Fibroblast of mammary gland (primary cell): ENCODE measurements at places on chromosomes 6 and 20.

GRCh38 chr6:44569931-44570385 lies 182.5 kb downstream of the CDC5L start:
- peak; percentile 46 for DNase-seq

DNA sequence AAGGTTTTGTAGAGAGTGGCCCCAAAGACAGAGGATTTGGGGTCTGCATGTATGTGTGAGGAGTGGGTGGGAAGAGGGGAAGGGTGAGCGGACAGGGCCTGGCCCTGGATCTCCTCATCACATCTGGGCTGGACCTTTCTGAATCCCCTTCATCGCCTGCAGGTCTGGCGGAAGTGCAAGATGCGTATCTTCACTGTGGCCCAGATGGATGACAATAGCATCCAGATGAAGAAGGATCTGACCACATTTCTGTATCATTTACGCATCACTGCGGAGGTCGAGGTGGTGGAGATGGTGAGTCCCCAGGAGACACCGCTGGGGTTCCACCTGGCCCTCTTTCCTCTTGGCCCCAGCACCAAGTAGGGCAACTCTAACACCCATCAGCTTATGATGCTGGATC lies 24.4 kb downstream of the SLC12A5 start:
- DNase-seq: no peak

- DNase-seq: no peak
These were observed 113.7 kb upstream of the DTNBP1 start for GRCh38 chr6:15776458-15776980.

DNA sequence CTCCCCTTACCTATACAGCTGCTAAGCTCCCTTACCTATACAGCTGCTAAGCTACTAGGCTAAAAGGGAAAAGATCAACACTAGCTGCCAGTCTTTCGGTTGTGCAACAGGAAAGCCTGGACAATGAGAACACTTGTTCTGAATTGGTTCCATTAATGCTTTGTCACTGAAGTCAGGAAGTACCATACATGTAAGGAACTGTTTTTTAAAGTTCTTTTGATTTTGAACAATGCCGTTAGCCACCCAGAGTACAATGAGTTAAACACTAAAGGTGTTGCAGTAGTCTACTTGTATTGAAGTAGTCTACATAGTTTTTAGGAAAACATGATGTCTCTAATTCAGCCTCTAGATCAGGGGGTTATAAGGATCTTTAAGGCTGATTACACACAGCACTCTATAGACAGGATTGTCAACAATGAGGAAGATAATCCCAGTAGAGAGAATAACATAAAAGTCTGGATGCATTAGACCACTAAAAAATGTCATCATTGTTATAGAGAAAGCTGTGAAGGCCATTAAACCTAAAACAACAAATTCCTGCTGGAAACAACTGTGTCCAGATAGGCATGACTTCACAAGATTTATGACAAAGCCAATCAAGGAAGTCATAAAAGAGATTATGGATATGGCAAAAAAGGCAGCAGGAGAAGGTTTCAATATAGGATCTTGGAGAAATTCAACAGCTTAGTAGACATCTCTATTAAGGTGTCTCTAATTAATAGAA lies 306.3 kb downstream of the PHF3 start:
- no peak for DNase-seq

- DNase-seq: no peak
These were observed 185.8 kb downstream of the CLIC5 start for GRCh38 chr6:45829873-45830272.

- DNase-seq: no peak
These were observed 187.1 kb downstream of the ID4 start for GRCh38 chr6:20024316-20024673.

DNA sequence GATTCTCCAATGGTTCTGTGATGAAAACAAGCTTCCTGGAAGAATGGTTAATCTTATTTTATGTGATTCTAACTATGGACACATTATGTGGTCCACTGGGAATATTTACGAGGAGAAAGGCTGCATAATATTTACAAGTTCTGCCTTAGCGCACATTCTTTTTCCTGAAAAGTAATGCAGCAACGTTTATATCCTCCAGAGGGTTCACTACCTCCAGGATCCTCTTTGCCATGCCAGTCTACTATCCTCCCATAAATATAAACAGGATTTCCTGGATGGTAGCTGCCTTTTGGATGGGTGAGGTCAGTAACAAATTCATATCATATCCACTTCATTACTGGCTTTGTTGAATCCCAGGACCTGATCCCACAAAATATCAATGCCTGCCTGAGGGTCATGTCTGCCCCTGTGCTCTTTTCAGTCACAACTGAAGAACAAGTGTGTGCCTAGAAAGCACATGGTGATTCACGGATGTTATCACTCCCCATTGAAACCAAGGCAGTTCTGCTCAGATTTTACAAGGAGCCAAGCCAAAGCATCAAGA lies 30.4 kb downstream of the ADGRF5 start:
- DNase-seq: no peak
